ENCODE measurements at places on chromosomes 7 and 10.

DNA sequence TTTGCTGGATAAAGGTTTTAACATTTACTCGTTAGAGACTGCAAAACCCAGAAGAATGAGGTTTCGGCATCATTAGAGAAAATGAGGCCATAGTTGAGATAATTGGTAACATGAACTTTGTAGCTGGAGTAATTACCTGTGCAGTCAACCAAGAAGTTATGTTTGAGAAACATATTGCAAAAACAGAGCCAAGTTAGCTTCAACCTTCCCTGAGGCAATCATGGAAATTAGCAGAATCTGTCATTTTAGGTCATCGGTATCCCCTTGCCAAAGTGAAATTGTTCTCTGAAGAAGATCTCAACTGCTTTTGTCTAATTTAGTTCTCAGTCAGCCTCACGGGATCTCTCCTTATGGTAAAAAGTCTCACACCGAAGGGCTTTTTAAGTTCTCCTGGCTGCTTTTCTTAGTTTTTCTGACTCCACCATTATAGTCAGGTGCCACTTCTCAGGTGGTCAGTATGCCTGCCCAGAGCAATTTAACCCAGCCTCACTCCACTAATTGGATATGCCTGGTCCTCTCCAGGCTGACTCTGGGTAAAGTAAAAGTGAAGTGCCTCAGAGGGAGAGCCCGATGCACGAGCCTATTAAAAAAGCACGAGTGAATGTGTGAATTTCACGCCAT, 52.5 kb downstream of the NRCAM start:
- no peak for DNase-seq

DNA sequence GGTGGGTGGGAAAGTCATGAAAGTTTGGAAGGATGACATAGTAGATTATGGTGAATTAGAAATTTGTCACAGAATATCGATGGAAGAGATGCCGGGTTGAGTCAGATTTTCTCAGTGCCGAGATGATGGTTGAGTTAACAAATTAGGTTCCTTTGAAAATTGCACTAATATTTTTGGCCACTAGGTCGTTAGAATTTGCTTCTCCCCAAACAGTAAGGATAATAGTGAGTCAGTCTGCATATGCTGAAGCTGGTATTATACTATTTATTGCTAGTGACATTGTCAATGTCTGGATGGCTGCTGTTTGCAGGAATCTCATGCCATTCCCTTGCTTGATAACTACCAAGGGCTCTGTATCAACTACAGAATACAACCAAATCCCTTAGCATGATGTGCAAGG, 37.7 kb upstream of the MINDY3 start:
- no peak for DNase-seq

- no peak for DNase-seq
Measured at GRCh38 chr10:128568990-128569945, 443.0 kb upstream of the MKI67 start.

GRCh38 chr7:4386190-4386589, 295.9 kb upstream of the FOXK1 start:
- no peak for DNase-seq

Measured in H1 (cell line).